Left renal pelvis (tissue), 4 donors: ENCODE measurements at places on chromosomes 3 and 15.

- no peak for DNase-seq
Observed at GRCh38 chr3:81349816-81350340, 411.6 kb downstream of the GBE1 start.

DNA sequence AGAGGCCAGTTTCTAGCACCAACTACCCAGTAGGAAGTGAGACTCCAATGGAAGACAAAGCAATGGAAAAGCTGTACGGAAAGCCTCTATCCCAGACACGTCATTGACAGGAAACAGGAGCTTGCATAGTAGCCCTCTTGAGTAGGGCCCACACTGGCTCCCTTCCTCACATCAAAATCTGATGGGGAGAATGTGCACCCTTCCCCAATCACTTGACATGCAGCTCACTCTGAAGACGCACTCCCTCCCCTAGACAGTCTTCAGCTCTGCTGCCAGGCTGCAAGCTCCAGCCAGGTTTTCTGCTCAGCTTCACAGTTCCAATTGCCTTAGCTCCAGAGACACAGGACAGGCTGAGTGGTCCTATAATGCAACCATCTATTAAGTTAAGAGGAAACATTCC lies 567.8 kb downstream of the EPHB1 start:
- no peak for DNase-seq

DNA sequence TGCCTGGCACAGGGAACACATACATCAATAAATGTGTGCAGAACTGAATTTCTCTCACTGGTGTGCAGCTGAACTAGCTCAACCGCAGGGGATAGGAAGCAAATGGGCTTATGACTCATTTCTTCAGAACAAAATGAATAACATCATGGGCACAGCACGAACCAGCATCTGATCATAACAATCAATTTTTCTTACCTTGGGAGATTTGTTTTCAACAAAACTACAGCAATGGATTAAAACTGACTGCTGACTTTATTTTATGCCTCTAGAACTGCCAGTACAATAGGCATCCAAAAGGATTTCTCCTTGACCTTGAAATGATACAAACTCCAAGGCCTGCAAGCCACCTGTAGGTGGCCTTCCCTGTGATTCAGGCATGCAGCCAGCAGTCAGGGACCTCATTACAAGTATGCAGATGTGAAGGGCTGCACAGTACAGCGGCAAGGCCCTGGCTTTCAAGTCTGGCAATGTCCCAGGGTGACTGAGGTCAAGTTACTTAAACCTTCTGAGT lies 26.1 kb downstream of the TAMM41 start:
- DNase-seq = no peak

DNA sequence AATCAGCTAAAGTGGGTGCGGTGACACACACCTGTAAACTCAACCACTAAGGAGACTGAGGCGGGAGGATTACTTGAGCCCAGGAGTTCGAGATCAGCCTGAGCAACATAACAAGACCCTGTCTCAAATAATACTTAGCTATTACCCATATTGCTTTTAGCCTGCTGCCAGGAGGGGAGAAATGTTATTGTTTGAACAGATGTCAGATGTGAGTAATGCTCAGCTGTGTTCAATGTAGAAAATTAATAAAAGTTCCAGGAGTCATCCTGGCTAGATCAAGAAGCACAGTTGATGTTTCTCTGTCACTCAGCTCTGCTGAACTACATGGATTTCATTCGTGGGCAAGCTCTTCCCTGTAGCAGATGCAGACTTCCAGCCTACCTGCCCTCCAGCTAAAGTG lies 22.2 kb downstream of the LSM3 start:
- no peak for DNase-seq

DNA sequence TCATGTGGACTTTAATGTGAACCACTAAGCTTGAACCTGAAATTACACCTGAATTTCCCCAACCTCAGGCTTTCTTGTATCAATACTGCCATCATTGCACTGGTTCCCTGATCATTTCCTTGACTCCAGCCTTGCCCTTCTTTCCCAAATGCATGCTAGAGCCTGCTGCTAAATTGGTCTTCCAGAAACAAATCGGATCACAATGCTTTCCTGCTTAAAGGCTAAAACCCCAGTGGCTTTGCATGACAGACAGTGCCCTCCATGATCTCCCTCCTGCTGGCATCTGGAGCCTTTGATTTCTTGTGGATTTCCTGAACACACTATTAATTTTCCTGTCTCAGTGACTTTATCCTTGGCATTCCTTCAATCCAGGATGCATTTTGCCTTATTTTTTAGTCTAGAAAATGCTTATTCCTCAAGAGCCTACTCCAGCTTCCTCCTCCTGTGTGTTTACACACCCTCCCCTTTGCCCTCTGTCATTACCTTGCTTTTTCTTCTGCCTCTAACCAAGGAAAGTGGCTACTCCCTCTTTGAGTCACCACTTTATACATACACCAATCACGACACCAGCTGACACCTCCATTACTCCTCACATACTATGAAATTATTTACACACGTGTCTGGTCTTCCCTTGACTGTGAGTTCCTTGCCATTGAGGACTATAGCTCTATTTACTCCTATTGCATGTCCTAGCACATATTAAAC lies 214.6 kb downstream of the KCNAB1 start:
- no peak for DNase-seq

- DNase-seq = no peak
Observed at GRCh38 chr15:66673410-66674322, 28.4 kb upstream of the SMAD6 start.

DNA sequence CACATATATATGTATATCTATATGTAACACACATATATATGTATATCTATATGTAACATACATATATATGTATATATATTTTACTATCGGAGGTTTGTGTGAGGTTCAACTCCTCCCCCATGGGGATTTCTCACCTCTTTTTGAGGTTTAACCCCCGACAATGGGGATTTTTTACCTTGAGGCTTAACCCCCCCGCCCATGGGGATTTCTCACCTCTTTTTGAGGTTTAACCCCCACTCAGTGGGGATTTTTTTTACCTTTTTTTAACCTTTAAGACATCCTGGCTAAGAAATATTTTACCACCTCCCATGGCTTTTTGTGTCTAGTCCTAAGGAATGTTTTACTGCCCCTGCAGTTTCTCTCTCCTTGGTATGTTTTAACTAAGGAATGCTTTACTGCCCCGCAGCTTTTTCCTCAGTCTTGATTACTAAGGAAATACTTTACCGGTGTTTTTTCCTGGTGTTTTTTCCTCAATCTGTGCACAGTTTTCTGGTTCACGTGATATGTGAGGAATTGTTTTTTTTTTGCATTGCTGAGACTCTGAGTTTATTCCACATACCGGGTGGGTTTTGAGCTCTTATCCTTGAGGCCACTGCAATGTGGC lies 185.2 kb downstream of the KLF13 start:
- no peak for DNase-seq

- DNase-seq = no peak
Observed at GRCh38 chr15:81286621-81287121, 37.3 kb downstream of the STARD5 start.

DNA sequence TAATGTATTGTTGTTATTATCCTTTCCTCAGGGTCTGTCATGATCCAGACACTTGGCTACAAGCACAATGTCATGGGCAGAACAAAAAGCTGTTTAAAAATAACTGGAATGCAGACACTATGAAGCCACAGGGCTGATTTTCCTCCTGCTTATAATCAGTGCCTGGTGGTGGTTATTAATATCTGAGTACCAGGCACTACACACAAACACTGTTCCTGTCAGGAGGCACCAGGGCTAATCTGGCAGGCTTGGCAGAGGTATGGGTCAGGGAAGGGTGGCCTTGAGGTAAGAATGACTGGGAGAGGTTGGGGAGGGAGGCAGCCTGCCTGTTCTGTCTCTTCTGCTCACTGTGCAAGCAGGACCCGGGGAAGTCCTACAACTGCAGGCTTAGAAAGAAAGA lies 67.2 kb downstream of the WDR76 start:
- no peak for DNase-seq

DNA sequence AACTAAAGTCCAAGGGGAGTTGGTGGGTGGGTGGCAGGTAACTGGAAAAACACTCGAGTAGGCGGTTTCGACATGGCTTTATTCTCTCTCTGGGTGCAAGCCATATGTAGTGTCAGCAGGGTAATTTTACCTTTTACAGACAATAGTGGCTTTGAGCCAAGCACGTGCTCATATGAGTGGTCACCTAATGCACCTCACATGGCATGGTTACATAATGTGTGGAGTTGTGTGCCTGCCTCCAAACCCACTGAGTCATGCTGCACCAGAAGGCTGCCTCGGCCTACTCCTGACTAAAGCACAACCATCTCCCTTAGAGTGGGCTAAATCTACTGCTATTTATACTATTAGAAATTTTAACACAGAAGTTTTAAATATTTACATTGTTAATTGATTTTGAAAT lies 16.5 kb downstream of the CCRL2 start:
- no peak for DNase-seq

DNA sequence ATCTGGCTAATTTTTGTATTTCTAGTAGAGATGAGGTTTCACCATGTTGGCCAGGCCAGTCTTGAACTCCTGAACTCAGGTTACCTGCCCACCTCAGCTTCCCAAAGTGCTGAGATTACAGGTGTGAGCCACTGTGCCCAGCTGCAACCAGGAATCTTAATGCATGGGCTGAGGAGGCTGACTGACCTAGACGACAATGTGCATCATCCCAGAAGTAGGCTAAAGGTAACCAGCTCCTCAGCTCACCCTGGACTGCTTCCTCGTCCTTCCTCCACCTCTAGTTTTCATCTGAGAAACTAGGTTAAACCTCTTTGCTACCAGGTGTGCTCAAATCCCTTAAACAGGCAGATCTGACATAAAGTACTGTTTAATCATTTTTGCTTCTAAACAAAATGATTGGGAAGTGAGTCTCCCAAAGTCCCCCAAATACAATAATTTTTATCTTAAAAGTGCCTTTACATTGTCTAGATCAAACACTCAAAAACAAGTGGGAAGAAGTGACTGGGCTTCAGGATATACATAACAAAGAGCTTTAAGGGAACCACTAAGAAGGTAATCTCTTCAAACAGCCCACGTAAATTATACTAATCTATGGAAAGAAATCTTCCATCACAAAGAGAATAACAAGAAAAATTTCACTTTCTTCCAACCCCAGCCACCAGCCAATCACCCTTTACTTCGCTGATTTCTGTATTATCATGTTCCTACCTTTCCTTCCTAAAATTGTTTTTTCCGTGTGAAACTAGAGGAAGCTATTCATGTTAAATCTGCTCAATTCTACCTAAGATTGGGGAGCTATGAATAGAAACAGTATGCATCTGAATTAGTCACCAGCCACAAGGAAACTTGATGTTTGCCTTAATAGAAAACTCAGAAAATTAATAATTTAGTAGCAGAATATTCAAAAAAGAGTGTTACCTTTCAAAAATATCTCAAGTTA lies 34.7 kb downstream of the IGF2BP2 start:
- DNase-seq = no peak

- DNase-seq = no peak
Observed at GRCh38 chr3:184540777-184541681, 20.6 kb upstream of the EPHB3 start.

- no peak for DNase-seq
Observed at GRCh38 chr15:52709187-52709981, 30.2 kb upstream of the ATOSA start.

DNA sequence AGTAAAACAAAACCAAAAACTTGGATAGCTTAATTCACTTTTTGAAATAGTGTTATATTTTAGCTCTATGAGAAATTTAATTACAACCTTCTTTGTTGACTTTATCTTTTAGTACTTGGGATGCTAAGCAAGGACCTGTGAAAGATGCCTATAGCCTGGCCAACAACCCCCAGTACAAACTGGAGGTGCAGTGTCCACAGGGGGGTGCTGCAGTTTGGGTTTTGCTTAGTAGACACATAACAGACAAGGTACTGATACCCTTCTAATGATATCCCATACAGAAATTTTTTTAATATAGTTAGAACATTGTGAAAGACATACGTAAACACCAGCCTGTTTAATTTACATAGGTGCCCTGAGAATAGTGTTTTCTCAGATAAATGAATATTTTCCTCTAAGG lies 35.3 kb downstream of the CAPN7 start:
- DNase-seq = no peak

GRCh38 chr3:146313031-146313745 lies 62.3 kb upstream of the PLSCR4 start:
- DNase-seq = no peak

DNA sequence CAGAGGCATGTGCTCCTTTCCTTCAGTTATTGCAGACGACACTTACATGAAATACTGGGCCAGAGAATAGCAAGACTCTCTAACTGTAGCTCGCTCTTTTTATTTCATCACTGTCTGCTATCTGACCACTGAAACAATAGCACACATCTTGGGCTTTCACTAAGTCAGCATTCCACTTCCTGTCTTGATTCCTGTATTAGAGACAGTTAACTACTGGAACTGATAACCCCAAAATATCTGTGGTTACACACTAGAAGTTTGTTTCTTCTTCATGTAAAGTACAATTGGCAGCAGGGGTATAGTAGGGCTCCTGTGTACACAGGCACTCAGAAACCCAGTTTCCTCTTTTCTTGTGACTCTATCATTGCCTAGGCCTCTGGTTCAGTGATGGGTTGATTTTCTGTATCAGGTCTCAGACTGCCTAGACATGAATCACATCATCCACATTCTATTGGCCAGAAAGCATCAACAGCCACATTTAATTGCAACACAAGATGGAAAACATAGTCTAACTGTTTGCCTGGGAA lies 230.2 kb upstream of the CD96 start:
- DNase-seq = no peak

DNA sequence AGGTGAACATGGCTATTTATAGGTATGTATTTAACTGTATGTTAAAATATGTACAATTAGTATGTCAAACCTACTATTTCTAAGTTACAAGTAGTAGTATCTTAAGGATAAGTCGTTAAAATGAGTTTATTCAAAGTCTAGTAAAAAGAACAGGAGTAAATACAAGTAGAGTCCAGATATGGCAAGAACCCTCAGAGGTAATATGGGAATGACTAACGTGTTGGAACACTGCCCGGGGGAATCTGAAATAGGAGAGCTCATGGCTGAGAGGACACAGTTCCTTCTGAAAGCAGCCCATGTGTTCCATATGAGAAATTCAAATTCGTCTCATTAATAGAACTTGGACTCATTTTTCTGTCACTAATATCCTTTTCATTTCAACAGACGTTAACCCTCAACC lies 158.8 kb downstream of the CLSTN2 start:
- DNase-seq = no peak

DNA sequence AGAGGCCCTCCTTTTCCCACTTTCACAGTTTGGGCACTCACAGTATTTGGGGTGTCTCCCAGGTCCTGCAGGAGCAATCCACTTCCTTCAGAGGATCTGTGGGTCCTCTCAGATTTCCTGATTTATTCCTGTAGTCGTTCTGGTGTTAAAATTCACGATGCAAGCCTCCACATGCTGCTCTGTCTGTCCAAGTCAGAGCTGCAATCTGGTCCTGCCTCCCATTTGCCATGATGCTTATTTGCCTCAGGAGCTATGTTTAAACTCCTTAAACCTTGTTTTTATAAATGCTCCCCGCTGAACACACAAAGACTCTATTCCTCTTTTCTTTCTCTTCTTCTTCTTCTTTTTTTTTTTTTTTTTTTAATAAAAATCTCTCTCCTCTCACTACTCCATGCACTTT lies 558.7 kb upstream of the NECTIN3 start:
- DNase-seq = no peak

DNA sequence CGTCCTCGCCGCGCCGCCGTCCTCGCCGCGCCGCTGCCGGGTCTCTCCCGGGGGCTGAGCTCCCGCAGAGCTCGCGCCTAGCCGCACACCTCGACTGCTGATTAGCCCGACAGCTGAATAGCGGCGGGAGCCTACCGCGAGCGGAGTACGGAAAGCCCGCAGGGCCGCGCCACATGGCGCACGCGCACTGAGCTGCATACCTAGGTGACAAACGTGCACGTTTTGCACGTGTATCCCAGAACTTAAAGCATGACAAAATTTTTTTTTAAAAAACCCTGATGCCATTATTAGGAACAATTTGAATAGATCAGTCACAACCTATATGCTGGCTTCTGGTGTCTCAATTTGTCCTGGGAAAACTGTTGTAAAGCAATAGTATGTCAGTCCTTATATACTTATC lies at the start of gene GOLGA8A:
Gene GOLGA8A (minus strand): TSS at position 122 of the 400 bp plus-strand sequence. CDS start 48,117 bp downstream, outside the sequence.
- DNase-seq = peak; percentile 32
